GM12865 (cell line): ENCODE measurements at places on chromosomes 5 and 9.
A peak's percentile ranks its signal among the peaks of the same experiment; 100 is the strongest.

DNA sequence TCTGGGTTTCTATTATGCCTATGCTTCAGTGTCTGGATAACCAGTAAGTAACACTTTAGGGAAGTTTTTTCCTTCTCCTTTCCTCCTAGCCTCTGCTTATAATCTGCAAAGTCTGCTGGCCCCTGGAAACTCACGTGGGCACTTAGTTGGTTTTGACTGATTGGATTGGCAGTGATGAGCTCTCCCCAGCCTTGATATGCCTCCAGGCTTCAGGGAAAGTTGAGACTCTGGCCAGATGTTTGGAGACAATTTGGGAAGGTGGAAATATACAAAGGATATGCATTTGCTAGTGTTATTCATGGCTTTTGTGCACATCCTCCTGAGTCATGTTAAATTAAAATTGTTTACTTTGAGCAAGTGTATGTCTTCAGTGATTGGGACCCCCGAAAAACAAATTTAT, 160.2 kb upstream of the IL12B start:
- no peak for DNase-seq

GRCh38 chr9:124886866-124887492, 25.0 kb downstream of the ARPC5L start:
- DNase-seq = peak; percentile 25

DNA sequence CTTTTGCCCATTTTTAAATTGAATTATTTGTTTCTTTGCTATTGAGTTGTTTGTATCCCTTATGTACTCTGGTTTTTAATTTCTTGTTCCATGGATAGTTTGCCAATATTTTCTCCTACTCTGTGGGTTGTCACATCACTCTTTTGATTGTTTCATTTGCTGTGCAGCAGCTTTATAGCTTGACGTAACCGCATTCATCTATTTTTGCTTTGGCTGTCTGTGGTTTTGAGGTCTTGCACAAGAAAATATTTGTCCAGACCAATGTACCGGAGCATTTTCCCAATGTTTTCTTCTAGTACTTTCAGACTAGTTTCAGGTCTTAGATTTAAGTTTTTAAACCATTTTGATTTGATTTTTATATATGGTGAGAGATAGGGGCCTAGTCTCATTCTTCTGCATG, 36.2 kb upstream of the ZNF366 start:
- DNase-seq = no peak

GRCh38 chr5:100131161-100131560, 404.0 kb upstream of the FAM174A start:
- no peak for DNase-seq

- peak; percentile 79 for DNase-seq
These were observed 21.2 kb downstream of the OTULIN start for GRCh38 chr5:14685757-14686156.

DNA sequence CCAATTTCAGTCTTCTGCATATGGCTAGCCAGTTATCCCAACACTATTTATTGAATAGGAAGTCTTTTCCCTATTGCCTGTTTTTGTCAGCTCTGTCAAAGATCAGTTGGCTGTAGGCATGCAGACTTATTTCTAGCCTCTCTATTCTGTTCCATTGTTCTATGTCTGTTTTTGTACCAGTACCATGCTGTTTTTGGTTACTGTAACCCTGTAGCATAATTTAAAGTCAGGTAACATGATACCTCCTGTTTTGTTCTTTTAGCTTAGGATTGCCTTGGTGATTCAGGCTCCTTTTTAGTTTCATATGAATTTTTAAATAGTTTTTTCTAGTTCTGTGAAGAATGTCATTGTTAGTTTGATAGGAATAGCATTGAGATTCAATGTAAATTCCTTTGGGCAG, 104.9 kb upstream of the SLCO6A1 start:
- DNase-seq = no peak

DNA sequence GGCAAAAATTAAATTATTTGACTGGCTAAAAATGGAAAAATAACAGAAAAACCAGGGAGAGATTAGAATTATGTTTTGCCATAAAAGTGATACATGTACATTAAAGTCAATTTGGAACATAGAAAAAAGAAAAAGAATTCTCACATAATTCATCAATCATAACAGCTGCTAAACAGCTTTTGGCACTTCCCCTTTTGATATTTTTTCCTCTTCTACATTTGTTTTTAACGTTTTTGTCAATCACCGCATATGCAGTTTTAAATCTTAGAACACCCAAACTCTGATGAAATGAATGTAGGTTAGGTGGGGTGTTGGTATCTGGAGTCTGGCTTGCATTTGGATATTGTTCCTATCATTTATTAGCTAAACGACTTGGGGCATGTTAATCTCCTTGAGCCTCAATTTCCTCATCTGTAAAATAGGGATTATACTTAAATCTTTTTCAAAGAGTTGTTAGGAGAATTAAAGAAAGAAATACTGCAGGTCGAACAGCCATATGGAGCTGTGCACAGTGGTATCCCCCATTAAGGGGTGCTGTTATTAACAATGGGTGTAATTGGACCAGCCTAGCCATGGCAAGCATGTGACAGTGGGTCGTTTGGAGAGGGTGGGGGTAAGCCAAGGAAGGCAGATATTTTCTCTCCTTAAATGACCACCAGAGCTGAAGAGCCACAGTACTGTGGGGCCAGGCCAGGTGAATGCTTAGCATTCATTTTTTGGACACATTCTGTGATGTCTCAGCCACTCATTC, 22.6 kb downstream of the NPR3 start:
- DNase-seq = no peak
